ENCODE measurements at places on chromosomes 6 and 20.

- H3K36me3 ChIP-seq = peaks cover 27% of the 10 kb centered on the region
- DNase-seq = no peak
- no peaks in the 10 kb centered on the region for H3K27me3 ChIP-seq
- H3K4me1 ChIP-seq = no peaks in the 10 kb centered on the region
Observed at GRCh38 chr6:43493833-43494232, 16.3 kb downstream of the LRRC73 start.

DNA sequence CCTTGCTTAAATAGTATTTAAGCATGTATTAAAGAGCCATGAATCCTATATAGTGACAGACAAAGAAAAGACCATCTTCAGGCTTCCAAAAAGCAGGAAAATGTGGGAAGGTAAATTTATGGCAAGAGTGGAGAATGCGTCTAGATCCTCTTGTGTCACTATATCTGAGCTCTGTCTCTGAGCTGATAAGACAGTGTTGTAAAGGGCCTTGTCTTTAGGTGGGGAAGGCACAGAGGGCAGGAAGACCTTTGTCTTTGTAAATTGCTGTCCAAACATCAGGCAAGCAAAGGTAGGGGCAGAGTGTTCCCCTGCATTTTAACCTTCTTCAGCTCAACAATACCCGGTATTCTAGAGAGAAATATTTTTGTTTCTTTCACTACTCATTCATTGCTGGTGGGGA is 33.9 kb upstream of the MBOAT1 start:
- H3K27ac ChIP-seq = no peak overlapping the region
- no peaks in the 10 kb centered on the region for H3K27me3 ChIP-seq
- no peak for DNase-seq

DNA sequence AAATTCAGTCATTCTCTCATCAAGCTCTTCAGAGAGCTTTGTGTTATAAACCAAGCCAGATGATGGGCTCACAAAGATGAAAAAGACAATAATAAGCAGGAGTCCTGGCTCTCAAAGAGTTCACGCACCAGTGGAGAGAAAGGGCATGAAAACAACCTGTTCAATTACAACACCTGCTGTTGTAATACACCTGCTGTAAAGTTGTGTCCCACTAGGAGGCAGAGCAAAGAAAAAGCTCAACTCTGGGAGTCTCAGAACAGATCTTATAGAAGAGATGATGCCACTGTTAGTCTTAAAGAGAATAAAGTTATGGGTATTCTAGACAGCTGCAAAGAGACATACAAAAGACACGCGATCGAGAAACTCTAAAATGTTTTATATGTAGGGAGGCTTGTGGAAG is 100.6 kb downstream of the DCDC2 start:
- H3K4me3 ChIP-seq = no peak overlapping the region
- no peaks in the 10 kb centered on the region for H3K36me3 ChIP-seq
- peaks cover 9% of the 10 kb centered on the region for H3K27me3 ChIP-seq
- no peak for DNase-seq
- H3K27ac ChIP-seq = no peak overlapping the region

- H3K4me1 ChIP-seq = no peaks in the 10 kb centered on the region
- DNase-seq = peak; percentile 38
- no peak overlapping the region for H3K4me3 ChIP-seq
- H3K27ac ChIP-seq = no peak overlapping the region
- peaks cover 11% of the 10 kb centered on the region for H3K27me3 ChIP-seq
Observed at GRCh38 chr20:57526087-57526884, 1.3 kb upstream of the CTCFL start.

DNA sequence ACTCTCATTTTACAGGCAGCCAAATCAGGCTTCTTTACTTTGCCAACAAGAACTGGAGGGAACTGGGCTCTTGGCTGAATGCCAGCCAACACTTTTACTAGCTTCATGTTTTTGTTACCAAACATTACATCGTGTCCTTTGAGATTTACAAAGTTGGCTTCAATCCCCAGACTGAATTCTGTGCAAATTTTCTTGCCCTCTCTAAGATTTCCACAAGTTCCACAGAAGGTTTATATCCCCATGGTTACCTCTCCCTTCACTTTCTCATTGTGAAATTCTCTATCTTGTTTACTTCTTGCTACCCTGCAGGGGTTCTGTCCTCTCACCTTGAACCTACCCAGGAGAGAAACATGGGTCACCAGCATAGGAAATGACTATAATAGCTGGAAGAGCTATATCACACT is 37.6 kb upstream of the PLCB1 start:
- no peaks in the 10 kb centered on the region for H3K4me1 ChIP-seq
- no peak overlapping the region for H3K4me3 ChIP-seq
- no peak for DNase-seq
- no peaks in the 10 kb centered on the region for H3K36me3 ChIP-seq
- H3K27me3 ChIP-seq = peaks cover 4% of the 10 kb centered on the region

DNA sequence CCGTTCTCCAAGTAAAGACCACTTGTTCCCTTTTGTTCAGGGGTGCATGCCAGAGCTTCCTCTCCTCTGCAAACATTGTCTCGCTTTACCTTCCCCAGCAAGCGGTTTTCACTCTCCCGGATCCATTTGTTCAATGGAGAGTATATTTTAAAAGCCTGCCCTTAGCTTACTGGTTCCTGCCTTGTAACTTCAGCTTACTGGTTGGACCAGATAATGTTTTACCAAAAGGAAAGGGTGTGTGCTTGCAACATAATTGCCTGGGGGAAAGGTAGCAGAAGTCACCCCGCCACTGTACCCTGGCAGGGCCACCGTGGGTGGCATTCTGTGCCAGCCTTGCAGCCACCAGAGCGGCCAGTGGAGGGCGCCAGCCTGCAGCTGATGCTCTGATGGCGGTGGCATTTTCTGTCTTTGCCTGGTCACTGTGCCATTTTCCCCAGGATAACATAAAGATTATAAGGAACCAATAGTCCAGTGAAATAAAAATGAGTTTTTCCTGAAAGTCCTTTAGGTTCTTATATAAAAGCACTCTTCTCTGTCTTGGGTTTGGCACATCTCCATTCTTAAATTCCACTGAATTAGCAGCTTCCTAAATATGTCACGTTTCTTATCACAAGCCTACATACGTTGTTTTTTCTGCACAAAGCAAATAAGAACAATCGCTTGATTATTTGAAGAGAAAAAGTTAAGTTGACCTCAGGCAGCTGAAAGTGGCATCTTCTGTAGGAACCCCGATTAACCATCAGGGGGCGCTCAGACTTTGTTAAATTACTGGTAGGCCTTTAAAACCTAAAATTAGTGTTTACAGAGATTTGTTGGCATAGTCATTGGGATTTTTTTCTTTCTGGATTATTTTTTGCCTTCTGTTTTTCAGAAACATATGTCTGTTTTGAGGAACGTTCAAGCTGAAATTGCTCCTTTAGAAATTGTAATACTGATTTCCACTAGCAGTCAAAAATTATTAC is 67.4 kb upstream of the XRN2 start:
- peaks cover 1% of the 10 kb centered on the region for H3K36me3 ChIP-seq
- no peak overlapping the region for H3K4me3 ChIP-seq
- peak; percentile 71 for DNase-seq
- H3K27me3 ChIP-seq = no peaks in the 10 kb centered on the region
- H3K27ac ChIP-seq = no peak overlapping the region

GRCh38 chr6:123288649-123289048 is 292.6 kb downstream of the CLVS2 start:
- no peaks in the 10 kb centered on the region for H3K36me3 ChIP-seq
- no peak overlapping the region for H3K27ac ChIP-seq
- H3K4me3 ChIP-seq = no peak overlapping the region

- 0 out of 2 replicates have a peak, but pooled peaks cover 3% of the 10 kb centered on the region for H3K36me3 ChIP-seq
- H3K27me3 ChIP-seq = no peaks in the 10 kb centered on the region
- no peak overlapping the region for H3K27ac ChIP-seq
Observed at GRCh38 chr6:136859430-136859829, 37.0 kb downstream of the PEX7 start.

GRCh38 chr20:61673152-61673847 is 392.4 kb downstream of the TAF4 start:
- H3K4me1 ChIP-seq = no peaks in the 10 kb centered on the region
- H3K36me3 ChIP-seq = no peaks in the 10 kb centered on the region
- no peak for DNase-seq
- H3K4me3 ChIP-seq = no peak overlapping the region
- peaks cover 4% of the 10 kb centered on the region for H3K27me3 ChIP-seq

GRCh38 chr6:129882510-129883023 is 21.5 kb upstream of the TMEM244 start:
- peaks cover 5% of the 10 kb centered on the region for H3K27me3 ChIP-seq
- H3K36me3 ChIP-seq = no peaks in the 10 kb centered on the region
- DNase-seq = no peak
- H3K4me1 ChIP-seq = no peaks in the 10 kb centered on the region
- no peak overlapping the region for H3K4me3 ChIP-seq

- no peak overlapping the region for H3K27ac ChIP-seq
- no peak for DNase-seq
- no peaks in the 10 kb centered on the region for H3K27me3 ChIP-seq
- no peaks in the 10 kb centered on the region for H3K36me3 ChIP-seq
Observed at GRCh38 chr20:62774762-62775161, 21.5 kb upstream of the MRGBP start.

DNA sequence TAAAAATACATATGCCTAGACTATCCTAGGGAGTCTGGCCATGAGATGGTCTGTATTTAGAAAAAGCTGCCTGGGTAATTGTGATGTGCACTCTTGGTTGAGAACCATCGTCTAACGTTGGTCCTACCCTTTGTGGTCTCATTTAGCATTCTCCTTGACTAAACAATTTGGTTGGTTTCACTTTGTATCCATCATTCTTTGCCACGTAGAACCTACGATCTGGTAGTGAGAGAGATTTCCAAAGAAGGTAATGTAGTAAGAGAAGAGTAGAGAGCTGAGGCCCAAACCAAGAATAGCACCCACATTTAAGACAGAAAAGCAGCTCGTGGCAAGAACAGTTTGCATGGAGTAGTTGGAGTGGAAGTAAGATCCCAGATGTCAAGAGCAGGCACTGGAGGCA is 219.8 kb downstream of the TMEM200A start:
- no peak for DNase-seq
- H3K4me3 ChIP-seq = no peak overlapping the region
- H3K27me3 ChIP-seq = no peaks in the 10 kb centered on the region
- no peaks in the 10 kb centered on the region for H3K36me3 ChIP-seq
- no peak overlapping the region for H3K27ac ChIP-seq

DNA sequence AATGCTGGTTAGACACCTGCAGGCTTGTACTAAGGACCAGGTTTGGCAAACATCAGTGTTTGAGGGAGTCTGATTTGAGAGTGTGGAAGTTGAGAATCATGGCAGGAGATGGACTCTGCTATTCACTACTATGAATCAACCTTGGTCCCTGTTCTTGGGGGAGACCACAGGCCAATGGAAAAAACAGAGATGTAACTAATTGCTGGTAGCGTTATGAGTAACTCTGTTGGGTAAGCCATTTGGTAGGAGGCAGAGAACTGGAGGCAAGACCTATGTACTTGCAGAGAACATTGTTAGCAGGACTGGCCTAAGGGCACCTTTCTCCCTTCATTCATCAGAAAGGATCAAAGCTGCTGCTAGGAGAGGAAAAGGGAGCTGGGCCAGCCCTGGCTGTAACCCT is 8.3 kb upstream of the WFDC2 start:
- no peak for DNase-seq
- no peaks in the 10 kb centered on the region for H3K4me1 ChIP-seq
- no peaks in the 10 kb centered on the region for H3K36me3 ChIP-seq
- H3K27me3 ChIP-seq = peaks cover 51% of the 10 kb centered on the region

DNA sequence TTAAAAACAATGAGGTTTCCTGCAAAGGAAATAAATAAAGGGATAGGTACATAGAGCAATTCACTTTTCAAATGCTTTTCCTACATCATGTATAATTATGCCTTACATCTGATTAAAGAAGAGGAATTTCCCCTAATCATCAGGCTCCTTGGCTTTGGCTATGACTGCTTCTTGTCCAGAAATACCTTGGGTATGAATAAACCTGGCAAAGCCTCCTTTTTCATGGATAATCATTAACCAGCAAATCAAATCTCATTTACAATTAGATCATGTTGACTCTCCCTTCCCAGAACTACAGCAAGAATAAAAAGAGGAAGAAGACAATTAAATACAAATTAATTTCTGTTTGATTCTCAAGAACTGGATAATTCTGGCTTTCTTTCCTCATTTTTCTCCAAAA is 58.0 kb upstream of the CD2AP start:
- H3K4me1 ChIP-seq = peaks cover 9% of the 10 kb centered on the region
- H3K27ac ChIP-seq = no peak overlapping the region
- no peaks in the 10 kb centered on the region for H3K36me3 ChIP-seq
- H3K27me3 ChIP-seq = no peaks in the 10 kb centered on the region

DNA sequence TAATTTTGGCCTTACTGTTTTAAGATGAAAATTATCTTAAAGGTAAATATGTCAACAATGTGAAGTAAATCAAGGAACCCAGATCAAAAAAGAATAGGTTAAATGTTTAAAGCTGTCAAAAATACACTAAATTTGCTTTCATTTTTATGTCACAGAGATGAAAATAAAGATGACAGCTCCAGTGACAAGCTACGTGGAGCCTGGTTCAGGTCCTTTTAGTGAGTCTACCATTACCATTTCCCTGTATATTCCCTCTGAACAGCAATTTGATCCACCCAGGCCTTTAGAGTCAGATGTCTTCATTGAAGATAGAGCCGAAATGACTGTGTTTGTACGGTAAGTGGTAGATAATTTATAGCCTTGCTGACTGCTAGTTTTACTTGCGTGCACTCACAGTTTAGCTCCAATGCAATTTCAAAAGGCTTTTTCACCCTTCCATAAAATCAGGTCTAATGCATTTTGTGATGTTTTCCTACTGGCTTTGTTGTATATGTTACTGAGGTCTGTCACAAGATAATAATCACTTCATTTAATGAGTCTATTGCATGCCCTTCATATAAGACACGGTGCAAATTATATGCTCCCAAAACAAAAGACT is 1.9 kb downstream of the HEBP2 start:
- H3K27ac ChIP-seq = no peak overlapping the region
- H3K27me3 ChIP-seq = peaks cover 17% of the 10 kb centered on the region
- no peak overlapping the region for H3K4me3 ChIP-seq

- H3K27ac ChIP-seq = no peak overlapping the region
- DNase-seq = no peak
- no peaks in the 10 kb centered on the region for H3K27me3 ChIP-seq
- no peak overlapping the region for H3K4me3 ChIP-seq
- peaks cover 49% of the 10 kb centered on the region for H3K4me1 ChIP-seq
- no peaks in the 10 kb centered on the region for H3K36me3 ChIP-seq
Observed at GRCh38 chr6:142846459-142846831, 98.5 kb downstream of the HIVEP2 start.

- H3K27me3 ChIP-seq = no peaks in the 10 kb centered on the region
- no peak overlapping the region for H3K4me3 ChIP-seq
- H3K4me1 ChIP-seq = no peaks in the 10 kb centered on the region
Observed at GRCh38 chr6:108736832-108737231, 111.4 kb upstream of the ARMC2 start.

DNA sequence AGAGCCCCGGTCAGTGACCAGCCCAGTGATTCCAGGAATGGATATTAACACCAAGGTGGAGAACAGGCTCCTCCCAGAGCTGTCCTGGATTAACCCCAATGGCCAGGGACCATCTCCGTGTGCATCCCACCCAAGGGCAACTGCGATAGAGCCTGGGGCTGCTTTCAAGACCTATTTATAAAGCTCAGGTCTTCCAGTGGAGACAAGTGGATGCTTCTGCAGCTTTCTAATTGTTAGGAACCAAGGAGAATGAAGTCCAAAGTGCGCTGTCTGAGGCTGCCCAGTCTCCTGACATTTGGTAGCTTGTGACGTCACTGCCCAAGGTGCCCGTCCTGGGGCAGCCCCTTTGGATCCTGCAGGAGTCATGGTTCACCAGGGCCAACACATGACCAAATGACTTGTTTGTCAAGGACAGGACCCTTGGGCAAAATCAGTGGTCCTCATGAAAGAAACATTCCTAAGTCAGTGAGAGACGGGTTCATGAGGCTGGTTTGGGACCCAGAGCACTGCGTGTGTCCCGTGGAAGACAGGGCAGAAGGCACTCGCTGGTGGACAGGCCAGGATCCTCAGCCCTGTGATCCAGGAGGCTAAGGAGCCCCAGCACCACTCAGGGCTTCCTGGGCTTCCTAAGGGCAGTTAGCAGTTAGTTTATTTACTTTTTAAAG is 174.9 kb downstream of the ANKRD60 start:
- H3K27me3 ChIP-seq = no peaks in the 10 kb centered on the region
- H3K27ac ChIP-seq = no peak overlapping the region
- H3K36me3 ChIP-seq = no peaks in the 10 kb centered on the region
- no peak for DNase-seq
- no peak overlapping the region for H3K4me3 ChIP-seq
